ENCODE measurements at places on chromosomes 2 and 18. TPM values are rescaled to one million over a fixed set of nuclear protein-coding genes. Genes with fewer than 3 reads are reported as not detected.

GRCh38 chr2:26555246-26556133, 77.6 kb upstream of the OTOF start:
- DNase-seq: no peak

Gene FEV
- not detected for total RNA-seq

DNA sequence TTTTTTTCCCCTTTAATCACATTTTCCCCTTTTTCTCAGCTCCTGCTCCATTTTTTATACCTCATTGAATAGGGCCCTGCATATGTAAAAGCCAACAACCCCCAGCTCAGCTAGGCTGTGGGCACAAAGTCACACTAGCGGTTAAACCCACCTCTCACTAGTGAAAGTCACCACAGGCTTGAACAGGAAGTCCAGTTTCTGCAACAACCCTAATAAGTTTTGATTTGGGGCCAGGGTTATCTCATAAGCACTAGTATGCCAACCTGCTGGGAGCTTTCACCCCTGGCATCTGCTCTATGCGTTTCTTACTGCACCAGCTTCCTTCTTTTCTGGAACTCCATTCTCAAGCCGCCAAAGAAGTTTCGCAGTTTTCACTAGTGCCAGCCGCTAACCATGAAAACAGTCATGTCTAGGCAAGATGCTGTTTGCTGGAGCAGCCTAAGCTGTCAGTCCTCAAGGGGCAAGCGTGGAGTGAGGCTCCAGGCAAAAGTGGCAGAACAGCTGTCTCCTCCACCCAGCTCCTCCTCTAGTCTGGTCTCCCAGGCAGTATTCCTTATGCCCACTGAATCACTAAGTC, 197.0 kb upstream of the MEIS1 start:
- no peak for DNase-seq

DNA sequence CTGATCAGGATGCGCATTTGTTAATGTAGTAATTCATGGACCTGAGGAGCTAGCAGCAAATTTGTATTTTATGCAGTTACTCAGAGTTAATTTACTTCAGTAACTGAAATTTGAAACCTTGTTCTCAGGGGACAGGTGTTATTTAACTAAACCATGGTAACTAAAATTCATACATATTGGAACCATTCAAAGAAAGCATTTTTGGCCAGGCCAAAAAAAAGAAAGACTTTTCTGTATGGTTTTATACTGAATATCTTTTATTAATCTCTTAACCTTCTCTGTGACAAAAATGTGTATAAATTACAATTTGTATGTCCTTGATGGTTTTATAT, 4.4 kb upstream of the KLHL23 start:
- no peak for DNase-seq

Gene DAPL1
- total RNA-seq: 13.0 TPM

Gene SPR
- 17.1 TPM for total RNA-seq

- no peak for DNase-seq
These were observed 156.5 kb upstream of the RMP24 start for GRCh38 chr18:35816003-35816402.

DNA sequence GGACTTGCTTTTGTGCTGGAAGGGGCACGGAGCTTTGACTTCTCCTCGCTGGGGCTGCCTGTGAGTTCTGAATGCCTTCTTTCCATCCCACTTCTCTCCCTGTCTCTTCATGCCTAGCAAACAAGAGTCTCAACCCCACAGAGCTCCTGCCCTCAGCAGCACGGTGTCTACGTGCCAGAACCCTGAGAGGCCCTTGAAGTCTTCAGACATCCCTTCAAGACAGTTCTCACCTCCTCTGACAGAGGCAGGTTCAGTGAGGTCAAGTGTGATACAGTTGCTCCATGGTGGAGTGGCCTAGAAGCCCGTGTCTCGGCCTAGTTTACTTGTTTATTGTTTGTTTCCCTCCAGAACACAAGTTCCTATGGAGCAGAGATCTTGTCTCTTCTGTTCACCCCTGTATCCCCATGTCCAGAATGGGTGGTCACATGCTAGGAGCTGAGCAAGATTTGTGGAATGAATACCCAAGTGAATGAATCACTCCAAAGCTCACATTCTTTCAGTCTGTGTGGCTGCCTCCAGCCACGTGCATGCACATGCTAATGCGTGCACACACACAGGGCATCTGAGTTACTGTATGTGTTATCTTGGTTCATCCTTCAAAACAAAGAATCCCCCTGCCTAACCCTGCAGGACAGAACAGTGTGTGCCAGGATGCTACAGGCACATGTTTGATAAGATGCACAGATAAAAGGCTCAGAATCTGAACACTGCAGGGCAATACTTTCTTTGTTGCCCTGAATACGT, 391.6 kb downstream of the NBAS start:
- DNase-seq: no peak

DNA sequence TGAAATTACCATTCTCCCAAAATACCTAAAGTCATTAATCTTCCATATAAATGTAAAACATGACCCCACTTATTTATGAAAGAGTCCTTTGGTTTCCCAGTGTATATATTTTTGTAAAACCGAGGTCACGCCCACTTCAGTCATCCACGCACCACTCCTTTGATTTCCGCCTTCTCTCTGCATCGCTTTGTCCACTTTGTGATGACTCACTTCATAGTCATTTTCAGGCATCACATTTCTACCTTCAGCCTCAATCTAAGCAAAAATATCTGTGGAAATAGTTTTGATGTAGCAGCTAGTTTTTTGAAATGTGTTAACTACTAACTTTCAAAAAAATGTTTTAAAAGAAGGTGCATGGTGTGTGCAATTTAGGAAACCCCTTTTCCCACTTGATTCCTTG, 793.5 kb upstream of the SOX11 start:
- no peak for DNase-seq

Gene PLA2R1
- total RNA-seq: 19.0 TPM

DNA sequence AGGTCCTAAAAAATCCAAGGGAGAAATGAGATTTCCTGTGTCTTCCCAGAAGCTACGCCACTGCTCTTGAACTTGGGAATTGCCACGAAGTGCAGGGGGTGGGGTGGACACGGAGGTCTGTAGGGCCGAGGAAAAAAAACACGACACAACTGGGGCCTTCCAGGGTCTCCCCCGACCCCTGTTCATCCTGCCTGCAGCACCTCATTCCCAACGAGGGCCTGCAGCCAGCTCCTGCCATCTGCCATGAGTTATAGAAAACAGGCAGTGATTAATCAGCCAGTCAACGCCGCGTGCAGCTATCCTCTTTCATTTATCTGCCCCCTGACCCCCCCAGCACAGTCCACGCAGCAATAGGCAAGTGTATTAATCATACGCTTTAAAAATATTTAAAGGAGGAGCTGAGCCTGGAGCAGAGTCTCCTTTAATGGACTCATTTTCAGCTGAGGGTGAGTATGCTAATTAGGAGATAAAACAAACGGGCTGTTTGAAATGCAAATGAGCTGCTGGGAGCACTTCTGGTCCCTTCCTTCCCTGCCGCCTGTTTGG, 209.9 kb downstream of the TFCP2L1 start:
- peak; percentile 59 for DNase-seq

Gene KHK
- total RNA-seq: 2.6 TPM

- no peak for DNase-seq
These were observed 47.7 kb downstream of the ACTR2 start for GRCh38 chr2:65275141-65275915.

DNA sequence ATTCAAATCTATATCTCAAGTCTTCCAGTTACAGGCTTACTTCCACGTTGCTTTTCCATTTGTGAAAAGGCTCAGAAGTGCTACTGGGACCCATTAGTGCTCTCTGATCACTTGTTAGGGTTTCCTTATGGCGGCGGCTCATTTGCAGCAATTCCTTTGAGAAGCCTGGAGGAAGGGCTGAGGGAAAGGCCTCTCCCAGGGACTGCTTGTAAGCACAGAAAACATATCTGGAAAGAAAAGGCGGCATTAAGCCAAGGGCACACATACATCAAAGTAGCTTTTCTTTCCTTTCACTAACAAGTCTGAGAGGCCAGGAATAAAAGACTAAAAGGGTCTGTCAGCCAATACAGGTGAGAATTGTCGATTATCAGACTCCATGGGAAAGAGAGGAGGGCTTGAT, 39.4 kb upstream of the ITGB6 start:
- no peak for DNase-seq

DNA sequence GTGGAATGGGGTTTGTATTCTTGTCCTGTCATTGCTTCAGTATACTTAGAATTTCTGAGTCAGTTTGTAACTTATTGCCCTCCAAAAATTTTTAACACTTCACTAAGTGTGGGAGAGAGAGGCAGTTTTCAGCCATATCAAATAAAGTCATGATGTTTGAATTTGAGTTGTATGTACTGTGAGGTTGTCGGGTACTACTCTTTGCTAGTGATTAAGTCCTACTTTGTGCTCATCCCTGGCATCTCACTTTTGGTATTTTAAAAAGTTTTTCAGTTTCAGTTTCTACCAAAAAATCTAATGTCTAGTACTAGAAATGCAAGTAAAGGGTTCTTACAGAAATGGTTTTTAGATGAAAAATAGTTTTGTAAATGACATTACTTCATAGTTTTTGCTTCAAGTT, 40.7 kb downstream of the EIF5B start:
- no peak for DNase-seq

DNA sequence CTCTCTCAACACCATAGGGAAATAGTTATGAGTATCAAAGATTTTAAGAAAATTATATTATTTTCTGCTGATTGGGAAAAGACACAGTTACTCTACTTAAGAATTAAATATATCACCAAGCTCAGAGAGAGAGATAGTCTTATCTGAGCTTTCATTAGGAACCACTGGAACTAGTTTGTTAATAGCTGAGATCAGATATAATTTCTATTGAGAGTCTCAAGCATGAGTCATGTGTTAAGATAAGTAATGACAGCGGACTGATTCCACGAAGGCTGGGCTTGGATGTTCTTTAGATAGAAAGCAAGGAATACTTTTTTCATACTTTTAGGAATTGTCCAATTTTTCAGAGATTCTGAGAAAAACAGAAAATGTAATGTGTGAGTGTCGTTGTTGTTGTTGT, 44.4 kb upstream of the RBM44 start:
- DNase-seq: no peak

DNA sequence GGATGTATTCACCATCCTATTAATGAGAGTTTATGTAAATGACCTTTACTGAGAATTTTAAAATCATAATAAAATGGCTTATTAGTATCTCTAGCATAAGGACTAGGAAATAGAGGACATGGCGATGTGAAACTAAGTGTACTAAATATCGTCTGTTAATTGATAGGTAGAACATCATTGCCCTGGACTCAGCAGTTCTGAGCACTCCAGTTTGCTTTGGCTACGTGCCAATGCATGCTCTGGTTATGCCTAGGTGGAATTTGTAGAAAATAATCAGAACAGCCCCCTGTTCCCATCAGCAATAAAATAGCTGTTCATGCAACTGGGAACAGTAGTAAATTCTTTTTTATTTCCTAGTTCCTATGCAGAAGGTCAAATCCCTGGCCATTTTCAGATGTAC, 247.8 kb downstream of the DOK6 start:
- DNase-seq: no peak

DNA sequence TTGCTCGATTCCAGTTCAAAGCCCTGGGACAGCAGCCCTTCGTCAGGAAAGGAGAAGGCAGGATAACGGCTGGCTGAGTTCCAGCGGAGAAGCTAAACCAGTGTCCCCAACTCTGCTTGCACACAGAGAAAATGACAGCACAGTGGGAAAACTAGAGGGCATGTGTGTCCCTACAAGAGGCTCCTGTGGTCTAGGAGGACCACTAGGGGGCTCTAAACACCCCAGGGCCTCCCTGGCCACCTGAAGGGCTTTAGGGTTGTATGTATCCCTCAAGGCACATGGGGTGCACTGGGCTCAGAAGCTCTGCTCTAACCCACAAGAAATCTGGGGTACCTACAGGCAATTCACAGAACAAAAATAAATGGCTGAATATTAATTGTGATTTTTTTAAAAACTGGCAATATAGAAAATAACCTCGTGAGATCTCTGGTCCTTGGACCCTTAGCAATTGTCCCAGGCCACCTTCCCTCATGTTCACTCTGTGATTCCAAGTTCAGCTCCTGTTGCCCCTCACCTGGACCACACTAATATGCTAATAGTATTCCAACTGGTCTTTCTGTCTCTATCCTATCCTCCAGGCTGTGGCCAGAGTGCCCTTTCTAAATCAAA, 17.5 kb downstream of the STAT1 start:
- DNase-seq: no peak

- no peak for DNase-seq
These were observed 66.4 kb upstream of the EPAS1 start for GRCh38 chr2:46230677-46231425.

Gene CDKL4
- 0.44 TPM for total RNA-seq

DNA sequence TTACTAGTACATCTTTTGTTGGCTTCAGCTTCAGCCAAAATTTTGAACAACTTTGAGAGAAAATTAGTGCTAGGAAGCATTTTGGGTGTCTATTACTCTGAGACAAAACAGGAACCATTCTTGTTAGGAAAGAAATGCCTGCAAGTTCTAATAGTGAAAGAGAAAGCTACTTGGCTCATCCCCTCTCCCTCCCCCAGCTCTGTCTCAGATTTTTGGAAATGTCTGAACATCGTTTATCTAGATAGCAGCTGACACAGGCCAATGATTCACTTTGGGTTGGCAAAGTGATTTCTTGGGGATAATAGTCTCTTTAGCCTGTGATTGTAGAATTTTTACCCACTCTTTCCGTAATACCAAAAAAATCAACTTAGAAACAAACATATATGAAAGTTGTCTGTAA, 42.3 kb upstream of the PTPRM start:
- no peak for DNase-seq

Gene C1QL2
- not detected for total RNA-seq

GRCh38 chr2:119716284-119716672, 37.3 kb downstream of the TMEM177 start:
- DNase-seq: no peak

Gene SP9
- total RNA-seq: 0.81 TPM

Gene CHRND
- not detected for total RNA-seq

DNA sequence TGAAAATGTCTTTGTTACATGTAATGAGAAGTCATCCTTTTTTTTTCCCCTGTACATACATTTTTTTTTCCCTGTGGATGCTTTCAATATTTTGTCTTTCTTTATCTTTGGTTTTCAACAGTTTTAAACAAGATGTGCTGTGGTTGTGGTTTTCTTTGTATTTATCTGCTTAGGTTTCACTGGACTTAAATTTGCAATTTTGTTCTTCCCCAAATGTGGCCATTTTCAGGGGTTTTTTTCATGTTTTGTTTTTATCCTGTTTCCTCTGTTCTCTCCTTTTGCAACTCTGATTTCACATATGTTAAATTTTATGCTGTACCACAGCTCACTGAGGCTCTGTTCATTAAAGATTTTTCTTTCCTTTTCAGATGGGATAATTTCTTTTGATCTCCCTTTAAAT, 41.7 kb downstream of the GALNT1 start:
- DNase-seq: no peak

GRCh38 chr2:59032499-59032898, 791.4 kb upstream of the FANCL start:
- DNase-seq: no peak

Gene CNRIP1
- total RNA-seq: 16.2 TPM

Gene DPP4
- total RNA-seq: 2.1 TPM

Gene ZBTB7C
- total RNA-seq: 72.1 TPM

Gene ALPP
- total RNA-seq: not detected

- no peak for DNase-seq
These were observed 84.4 kb downstream of the THNSL2 start for GRCh38 chr2:88254437-88255091.

Gene RTP5
- 0.21 TPM for total RNA-seq

- DNase-seq: no peak
These were observed 5.4 kb upstream of the ANTXR1 start for GRCh38 chr2:69007603-69008002.

Gene SPTBN1
- 380 TPM for total RNA-seq

Gene CIB4
- total RNA-seq: not detected
